WTC11 (cell line): ENCODE measurements at places on chromosomes 11 and 22. TPM values are rescaled to one million over a fixed set of nuclear protein-coding genes. Genes with fewer than 3 reads are reported as not detected.

The LDHAL6A gene
- not detected in 3 replicates for total RNA-seq

The IGF2 gene
- 1.5 to 2.7 TPM (median 2.6 TPM) in 3 replicates for total RNA-seq

The MS4A6E gene
- not detected in 3 replicates for total RNA-seq

GRCh38 chr22:38246046-38246658, 26.7 kb downstream of the TMEM184B start:
- H3K27ac ChIP-seq, result no peak overlapping the region
- H3K4me3 ChIP-seq, result no peak overlapping the region
- peaks cover 4% of the 10 kb centered on the region for H3K4me1 ChIP-seq
- no peak for DNase-seq
- peaks cover 35% of the 10 kb centered on the region for H3K36me3 ChIP-seq

GRCh38 chr11:127709960-127710359, 709.4 kb upstream of the KIRREL3 start:
- H3K36me3 ChIP-seq, result no peaks in the 10 kb centered on the region
- no peak for DNase-seq
- no peaks in the 10 kb centered on the region for H3K4me1 ChIP-seq
- H3K27ac ChIP-seq, result no peak overlapping the region
- no peak overlapping the region for H3K4me3 ChIP-seq

- no peak overlapping the region for H3K27ac ChIP-seq
- peaks cover 18% of the 10 kb centered on the region for H3K36me3 ChIP-seq
- peaks cover 14% of the 10 kb centered on the region for H3K4me1 ChIP-seq
- DNase-seq, result peak; percentile 15
- H3K4me3 ChIP-seq, result no peak overlapping the region
- H3K27me3 ChIP-seq, result no peaks in the 10 kb centered on the region; the same call in 1 of the 2 replicates
Measured at GRCh38 chr11:88231894-88232482, 56.7 kb upstream of the RAB38 start.
